Right atrium auricular region (tissue), 2 donors: ENCODE measurements at places on chromosomes 11 and 22.

DNA sequence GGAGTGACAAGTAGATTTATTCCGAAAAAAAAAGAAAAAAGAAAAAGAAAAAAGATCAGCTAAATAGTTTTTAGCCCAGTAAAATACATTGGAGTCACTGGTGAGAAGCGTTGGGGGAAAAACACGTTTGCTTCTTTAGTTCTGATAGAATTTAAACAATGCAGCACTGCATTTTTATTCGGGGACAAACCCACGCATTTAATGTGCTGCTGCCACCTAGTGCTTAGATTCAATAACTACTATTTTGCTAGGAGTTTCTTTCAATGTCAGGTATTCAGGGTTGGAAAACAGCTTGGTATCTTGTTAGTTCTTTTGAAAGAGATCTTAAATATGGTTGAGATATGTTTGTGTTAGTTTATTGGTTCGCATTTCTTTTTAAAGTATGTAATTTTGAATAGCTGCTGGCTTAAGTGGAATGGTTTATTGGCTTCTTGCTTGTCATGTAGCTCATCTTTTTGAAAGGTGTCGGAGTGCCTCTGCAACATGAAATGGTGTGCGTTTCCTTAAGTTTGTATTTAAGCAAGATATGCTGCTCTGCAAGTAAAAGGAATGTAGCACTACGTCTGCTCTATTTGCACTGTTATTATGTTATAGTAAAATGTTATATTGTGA, 41.9 kb downstream of the SVIP start:
- no peak for DNase-seq

DNA sequence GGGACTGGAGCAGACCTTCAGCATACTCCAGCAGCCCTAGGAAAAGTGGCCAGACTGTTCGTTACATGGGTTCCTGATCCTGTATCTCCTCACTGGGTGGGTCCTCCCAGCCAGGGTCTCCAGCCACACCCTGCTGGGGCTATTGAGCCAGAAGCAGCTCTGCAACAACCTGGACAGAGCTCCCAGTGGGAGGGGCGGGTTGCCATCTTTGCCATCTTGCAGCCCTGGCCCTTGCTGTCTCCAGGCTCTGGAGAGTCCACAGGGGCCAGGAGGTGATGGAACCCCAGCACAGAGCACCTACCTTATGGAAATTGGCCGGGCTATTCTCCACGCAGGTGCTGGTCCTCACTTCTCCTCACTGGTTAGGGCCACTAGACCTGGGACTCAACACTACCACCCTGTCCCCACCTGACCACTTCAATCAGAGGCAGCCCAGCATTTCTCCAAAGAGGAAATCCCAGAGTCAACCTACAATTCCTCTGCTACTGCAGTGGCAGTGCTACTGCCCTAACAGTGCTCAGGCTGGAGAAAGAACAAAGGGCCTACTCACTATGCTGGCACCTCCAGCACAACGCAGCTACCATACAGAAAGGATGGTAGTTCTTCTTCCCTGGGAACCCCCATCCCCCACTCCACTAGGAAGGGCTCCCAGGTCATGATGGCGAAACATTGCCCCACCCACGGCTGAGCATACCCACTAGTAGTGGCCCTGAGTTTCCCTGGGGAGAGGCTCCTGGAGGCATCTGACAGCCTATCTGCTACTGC, 290.2 kb upstream of the NCAM1 start:
- DNase-seq = no peak

DNA sequence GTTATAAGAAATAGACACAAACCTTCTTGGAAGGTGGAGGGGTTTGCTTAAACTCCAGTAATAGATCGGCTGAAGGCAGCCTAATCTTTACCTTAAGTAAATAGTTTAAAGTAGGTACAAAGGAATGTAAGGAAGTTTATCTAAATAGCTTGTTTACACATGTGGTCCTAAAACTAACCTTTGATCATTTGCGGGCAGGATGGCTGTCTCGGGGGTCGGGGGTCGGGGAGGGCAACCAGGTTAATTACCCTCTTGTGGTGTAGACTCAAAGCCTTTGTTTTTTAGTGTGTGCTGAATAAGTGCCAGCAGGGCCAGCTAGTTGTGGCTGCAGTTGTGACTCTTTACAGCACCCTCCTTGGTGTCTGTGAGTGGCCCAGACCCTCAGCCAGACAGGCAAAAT, 256.9 kb upstream of the SESN3 start:
- DNase-seq = no peak

GRCh38 chr22:44702479-44703198, 635 bp downstream of the PRR5 start:
- DNase-seq = no peak

GRCh38 chr11:10414659-10415058, 40.4 kb upstream of the AMPD3 start:
- peak; percentile 59 for DNase-seq

DNA sequence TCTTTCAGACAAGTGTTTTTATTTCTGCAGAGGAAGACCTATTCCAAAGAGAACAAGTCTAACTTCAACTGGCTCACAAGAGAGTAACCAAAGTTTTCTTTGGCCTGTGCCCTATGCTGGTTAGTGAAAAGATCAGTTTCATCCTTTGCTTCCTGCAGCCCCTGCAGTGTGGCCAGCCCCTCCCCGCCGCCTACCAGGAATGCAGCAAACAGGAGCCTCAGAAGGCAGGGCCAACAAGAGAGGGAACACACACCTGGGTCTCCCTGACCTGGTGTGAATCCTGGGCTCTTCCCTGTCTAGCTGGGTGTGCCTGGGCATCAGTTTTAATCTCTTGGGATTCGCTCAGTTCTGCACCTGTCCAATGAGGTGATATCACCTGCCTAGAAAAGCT, 21.5 kb upstream of the SCARF2 start:
- DNase-seq = no peak

- DNase-seq = peak; percentile 69
Observed at GRCh38 chr11:130403271-130403804, 25.1 kb downstream of the ADAMTS8 start.

DNA sequence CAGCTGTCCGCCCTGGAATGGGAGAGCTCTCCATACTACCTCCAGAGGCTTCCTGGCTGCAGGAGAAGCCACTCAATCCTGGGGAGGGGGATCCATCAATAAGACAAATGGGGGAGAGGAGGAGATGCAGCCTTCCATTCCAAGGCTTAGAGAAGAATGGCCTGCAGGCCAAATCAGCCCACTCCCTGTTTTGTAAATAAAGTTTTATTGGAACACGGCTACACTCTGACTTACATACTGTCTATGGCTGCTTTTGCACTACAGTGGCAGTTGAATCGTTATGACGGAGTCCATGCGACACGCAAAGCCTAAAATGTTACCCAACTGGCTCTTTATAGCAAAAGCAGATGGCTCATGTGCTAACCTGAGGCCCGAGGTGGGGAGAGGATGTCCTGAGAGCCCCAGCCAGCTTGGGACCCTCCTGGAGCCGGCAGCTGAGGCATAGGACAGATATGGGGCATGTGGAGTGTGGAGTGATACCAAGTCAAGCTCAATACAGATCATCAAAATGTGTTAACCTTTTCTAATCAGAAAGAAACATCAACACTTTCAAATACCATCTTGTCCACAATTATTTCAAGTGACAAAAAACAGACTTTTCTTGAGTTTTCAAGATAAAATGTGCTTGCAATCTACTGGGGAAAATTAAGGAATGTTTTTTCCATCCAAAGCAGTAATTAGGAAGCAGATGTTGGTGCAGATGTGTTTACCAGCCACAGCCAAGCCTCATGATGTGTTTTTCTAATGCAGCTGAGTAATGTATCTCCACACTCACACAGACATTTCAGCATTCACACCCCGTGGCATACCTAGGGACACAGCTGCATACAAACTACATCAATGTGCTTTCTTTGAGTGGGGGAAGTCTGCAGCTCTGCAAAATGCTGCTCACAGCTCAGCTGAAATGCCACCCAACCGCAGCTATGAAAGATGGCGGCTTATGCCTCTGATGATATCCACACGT, 181.6 kb downstream of the SHANK2 start:
- DNase-seq = no peak

DNA sequence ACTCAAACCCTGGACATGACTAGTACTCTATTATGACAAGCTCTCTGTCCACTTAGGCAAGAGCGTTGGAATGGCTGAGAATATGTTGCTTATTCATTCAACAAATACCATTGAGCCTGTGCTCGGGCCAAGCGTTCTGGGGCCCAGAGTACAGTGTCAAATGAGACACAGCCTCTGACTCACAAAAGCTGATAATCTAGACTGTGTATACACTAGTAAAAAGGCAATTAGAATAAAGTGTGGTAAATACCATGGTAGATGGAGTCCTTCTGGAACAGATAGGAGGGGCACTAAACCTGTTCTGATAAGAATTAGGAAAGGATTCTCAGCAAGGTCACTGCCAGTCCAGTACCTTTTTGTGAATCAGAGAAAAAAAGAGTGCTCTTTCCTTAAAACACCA, 24.7 kb downstream of the KCNE3 start:
- DNase-seq = no peak

DNA sequence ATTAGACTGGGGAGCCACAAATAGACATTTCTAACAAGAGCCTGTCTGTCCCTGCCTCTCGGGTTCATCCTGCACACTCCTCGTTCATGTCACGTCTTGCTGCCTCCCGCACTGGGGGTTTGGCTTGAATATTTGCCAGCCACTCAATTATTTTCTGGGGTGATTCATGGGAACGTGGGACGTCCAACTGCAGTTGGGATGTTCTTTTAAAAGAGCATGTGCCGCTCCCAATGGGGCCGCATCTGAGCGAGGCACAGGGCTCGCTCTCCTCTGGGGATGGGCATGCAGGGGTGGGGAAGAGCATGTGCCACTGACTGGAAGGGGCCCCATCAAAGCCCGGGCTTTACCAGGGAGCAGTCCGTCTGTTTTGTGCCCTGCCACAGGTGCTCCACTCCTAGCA, 43.4 kb downstream of the PARVG start:
- peak; percentile 16 for DNase-seq

GRCh38 chr11:128684549-128685401, 9.1 kb upstream of the FLI1 start:
- DNase-seq = no peak
